ENCODE measurements at places on chromosomes 3 and 15.

GRCh38 chr3:53084310-53085001 is 38.6 kb upstream of the SFMBT1 start:
- DNase-seq: no peak

GRCh38 chr15:34993877-34994276 is 5.8 kb upstream of the ZNF770 start:
- no peak for DNase-seq

- DNase-seq: no peak
Observed at GRCh38 chr3:19596408-19596807, 337.6 kb downstream of the EFHB start.

DNA sequence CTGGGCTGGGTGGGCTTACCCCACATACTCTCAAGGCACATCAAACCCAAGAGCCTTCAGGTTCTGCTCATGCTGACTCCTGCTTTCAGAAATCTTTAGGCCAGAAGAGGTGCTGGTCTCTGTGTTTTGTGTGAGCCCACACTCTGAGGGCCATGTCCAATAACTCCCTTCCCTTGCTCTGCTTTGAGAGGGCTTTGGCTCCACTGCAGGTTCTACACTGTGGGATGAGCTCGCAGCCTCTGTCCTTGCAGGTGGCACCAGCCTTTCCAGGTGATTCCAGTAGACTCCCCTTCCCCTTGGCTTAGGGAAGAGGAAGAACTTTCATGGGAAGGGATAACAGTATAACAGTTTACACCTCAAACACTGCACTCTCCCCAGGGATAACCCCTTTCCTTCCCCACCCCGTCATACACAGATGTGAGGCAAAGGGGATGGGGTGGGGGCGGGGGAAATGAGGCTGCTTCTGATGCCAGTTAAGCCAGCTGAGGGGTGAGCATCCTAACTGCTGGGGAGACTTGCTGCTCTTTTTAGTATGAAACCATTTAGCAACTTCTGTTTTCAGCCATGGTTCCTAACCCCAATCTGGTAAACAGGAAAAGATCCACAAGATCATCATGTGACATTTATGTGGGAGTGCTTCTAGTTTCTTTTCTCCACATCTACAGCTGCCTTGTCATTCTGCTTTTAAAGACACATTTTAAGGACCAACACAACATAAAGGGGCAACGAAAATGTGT is 262.4 kb downstream of the SLC9A9 start:
- peak; percentile 31 for DNase-seq

DNA sequence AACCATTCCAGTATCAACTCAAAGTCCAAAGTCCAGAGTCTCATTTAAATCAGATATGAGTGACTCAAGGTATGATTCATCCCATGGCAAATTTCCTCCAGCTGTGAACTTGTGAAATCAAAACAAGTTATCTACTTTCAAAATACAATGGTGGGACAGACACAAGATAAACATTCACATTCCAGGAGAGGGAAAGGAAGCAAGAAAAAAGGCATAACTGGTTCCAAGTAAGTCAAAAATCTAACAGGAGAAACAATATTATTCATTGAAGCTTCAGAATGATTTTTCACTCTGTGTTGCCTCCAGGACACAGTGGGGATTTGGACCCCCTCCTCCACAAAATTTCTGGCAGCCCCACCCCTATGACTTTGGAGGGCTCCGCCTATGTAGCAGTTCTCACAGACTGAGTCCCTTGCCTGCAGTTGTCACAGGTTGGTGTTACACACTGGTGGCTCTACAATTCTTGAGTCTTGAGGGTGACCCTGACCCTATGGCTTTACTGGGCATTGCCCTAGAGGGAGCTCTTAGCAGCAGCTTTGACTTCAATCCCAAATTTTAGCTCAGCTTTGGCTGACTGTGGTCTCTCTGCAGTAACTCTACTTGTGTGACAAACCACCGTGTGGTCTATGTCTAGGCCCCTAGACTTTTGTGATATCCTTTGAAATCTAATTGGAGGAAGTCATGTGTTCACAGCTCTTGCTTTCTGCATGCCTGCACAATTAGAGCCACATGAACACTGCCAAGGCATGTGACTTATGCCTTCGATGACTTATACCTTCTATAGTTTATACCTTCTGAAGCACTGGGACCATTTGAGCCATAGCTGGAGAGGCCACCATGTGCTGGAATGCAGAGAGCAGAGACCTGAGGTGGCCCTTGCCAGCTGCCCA is 644.2 kb downstream of the GRM7 start:
- DNase-seq: no peak
